ENCODE measurements at places on chromosomes 1 and 21.

GRCh38 chr1:197306381-197307062 lies 38.5 kb downstream of the CRB1 start:
- no peak for DNase-seq

- DNase-seq, result no peak
These were observed 21.9 kb downstream of the PODN start for GRCh38 chr1:53083636-53084588.

DNA sequence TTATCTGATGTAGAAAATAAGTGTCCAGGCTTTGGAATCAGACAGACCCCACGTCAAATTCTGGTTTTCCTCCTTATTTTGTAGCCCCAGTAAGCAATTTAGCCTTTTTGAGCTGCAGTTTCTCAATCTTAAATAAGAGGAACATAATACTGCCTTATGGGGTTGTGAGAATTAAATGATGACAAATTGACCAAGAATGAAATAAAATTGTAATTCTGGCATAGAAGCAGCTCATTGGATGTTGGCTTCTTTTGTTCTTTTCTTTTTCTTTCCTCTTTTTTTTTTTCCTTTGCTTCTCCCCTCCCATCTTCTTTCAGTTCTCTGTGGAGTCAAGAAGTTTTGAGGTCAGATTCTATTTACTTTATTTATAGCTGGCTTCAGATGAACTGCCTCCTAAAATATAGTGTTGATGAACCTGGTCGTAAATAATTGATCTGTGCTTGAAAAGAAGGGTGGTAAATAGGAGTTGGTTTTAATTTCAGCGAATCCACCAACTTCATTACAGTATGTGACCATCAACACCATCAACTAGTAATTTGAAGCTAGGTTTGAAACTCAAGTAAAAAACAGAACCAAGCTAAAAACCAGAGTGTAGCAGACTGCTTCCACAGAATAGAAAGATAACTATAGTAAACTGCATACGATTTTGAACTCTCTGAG lies 81.1 kb downstream of the CACHD1 start:
- no peak for DNase-seq

- DNase-seq, result no peak
These were observed 358.4 kb upstream of the ST6GALNAC5 start for GRCh38 chr1:76508871-76509270.

- no peak for DNase-seq
These were observed 44.6 kb upstream of the ZNF281 start for GRCh38 chr1:200454425-200454824.

GRCh38 chr21:31735511-31735992 lies 3.6 kb upstream of the SCAF4 start:
- DNase-seq, result no peak

DNA sequence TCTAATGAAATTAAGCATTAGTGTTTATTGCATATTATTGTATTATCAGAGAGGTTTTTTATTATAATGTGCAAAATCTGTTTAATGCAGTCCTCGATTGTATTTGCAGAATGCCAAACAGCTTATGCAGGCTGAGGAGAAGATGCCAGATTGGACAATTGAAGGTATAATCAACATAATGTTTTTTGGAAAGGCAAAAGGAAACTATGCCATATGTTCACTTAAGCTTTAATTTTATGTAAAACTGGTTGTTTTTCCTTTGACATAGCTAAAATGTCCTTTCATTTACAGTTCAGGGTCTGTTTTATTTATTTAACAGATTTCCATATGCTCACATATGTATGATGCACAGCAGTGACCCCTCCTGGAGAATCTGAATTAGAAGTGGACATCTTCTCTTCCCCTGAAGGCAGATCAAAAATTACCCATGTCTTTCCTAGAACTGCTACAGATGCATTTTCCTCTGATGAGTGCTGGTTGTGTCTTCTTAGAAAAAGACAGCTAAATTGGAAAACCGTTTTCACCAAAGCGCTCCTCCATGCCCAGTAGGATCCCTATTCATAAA lies 143.5 kb upstream of the USH2A start:
- no peak for DNase-seq

- no peak for DNase-seq
These were observed 29.0 kb upstream of the LGALS8 start for GRCh38 chr1:236494586-236495466.

- DNase-seq, result no peak
These were observed 30.5 kb upstream of the RC3H1 start for GRCh38 chr1:174052621-174053020.

GRCh38 chr1:114094675-114095074 lies 59.0 kb downstream of the SYT6 start:
- no peak for DNase-seq

DNA sequence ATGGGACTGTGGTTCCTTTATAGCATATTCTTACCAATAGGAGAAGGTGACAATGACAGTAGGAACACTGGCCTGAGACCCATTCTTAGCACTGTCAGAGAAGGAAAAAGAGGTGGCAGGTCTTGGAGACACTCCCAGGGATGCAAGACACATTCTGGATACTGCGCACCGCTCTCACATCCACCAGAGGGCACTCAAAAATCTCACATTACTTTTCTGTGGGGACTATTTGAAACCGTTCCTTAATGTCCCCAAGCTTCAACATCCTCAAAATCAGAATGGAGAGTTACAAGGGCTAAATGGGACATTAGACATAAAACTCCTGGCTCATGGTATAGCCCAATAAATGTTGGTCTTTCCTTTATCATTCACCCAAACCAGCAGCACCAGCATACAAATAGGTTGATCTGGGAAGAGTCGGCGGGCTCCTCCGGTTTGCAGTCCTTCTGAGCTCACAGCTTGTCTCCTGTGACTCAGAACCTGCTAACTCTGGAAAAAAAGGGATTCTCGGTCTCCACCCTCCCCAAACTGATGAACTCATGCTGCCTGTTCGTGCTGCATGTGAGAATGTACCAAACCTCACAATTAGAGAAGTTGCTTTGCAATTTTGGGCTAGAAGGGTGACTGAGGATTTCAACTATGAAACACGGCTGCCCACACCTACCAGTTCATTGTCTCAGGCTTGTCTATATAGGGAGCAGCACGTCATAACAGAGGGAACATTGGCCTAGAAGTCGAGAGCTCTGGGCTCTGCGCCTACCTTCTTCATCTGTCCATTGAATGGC lies 40.2 kb downstream of the IL12RB2 start:
- DNase-seq, result peak; percentile 27

DNA sequence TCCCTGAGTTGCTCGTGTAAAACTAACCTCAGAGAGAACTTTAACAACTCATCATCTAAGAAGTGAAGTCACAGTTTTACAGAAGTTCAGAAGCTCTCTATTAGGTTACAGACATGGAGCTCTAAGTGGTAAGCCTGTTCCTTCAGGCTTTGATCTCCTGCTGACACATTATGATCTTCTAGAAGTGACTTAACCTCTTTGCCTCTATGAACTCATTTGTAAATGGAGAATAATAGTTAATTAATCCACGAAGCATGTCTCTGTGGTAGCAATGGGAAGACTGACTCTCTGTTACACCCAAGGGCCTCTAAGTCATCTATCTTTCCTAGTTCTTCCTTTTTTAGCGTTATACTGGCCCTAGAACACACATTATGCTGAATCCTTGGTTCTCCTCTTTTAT lies 157.9 kb upstream of the NRIP1 start:
- no peak for DNase-seq

DNA sequence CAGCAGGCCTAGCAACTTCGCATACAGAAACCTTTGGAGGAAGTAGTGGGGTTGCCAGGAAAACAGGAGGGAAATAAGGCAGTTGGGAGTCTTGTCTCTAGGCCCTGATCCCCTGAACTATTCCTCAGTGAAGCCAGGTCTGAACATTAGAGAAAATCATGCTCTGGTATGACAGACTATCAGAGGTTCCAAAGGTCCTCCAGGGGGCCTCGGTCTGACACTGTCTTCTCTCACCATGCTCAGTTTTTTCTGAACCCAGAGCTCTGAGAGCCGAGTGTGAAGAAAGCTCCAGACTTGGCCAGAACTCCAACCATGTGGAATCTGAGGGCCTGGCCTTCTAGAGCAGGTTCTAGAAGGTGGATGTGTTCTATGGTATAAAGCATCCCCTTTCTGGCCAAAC lies 4.0 kb downstream of the TOMM40L start:
- no peak for DNase-seq

DNA sequence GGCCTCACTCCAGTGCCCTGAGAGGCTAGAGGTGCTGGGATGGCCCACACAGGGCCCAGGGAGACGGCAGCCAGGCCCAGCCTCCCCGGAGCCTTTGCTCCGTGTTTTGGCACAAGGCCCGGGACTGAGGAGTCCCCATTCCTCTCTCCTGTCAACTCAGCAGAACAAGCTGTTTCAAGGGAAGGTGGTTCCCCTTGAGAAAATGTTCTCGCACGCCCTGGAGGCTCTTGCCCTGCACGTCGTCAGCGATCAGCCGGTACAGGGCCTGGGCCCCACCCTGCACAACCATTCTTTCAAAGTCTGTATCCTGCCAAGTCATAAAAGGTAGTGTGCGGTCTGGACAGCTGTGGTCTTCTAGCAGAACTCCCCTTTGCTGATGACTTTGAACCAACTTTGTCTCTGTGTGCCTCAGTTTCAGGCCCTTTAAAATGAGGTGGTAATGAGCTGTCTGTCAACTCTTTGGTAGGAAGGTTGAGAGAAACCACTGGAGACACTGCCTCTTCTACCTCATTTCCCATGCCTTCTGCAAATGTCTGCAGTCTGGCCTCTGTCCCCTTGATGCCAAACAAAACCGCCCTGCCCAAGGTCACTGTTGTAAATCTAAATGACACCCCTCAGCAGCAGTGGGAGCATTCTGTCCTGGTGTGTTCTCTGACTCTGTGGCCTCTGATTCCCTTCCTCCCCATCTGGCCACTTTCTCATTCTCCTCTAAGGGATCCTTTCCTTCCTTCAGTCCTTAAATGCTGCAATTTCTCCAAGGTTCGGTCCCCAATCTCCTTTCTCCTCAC lies 138.6 kb upstream of the JUN start:
- no peak for DNase-seq
